ENCODE measurements at places on chromosomes 6 and 20. TPM values are rescaled to one million over a fixed set of nuclear protein-coding genes. Genes with fewer than 3 reads are reported as not detected.

SLC44A4 gene
- total RNA-seq = 0.59 TPM

MEA1 gene
- total RNA-seq = 91.6 TPM

GPR6 gene
- total RNA-seq = not detected

HLA-DOB gene
- total RNA-seq = 3.5 TPM

C6orf52 gene
- total RNA-seq = not detected

SLC22A16 gene
- total RNA-seq = not detected

ANGPT4 gene
- total RNA-seq = 4.7 TPM

CRISP2 gene
- total RNA-seq = not detected

CRYBG1 gene
- 5.9 TPM for total RNA-seq

TEAD3 gene
- total RNA-seq = 20.1 TPM

OR2J3 gene
- not detected for total RNA-seq

GNRH2 gene
- total RNA-seq = not detected

CDSN gene
- not detected for total RNA-seq

FANCE gene
- total RNA-seq = 8.7 TPM

ZBTB46 gene
- total RNA-seq = 20.4 TPM

SMPDL3A gene
- 8.6 TPM for total RNA-seq

C6orf89 gene
- total RNA-seq = 41.1 TPM

PI16 gene
- 39.6 TPM for total RNA-seq

KCNS1 gene
- total RNA-seq = 0.21 TPM

FHL5 gene
- total RNA-seq = 54.3 TPM

TSBP1 gene
- total RNA-seq = not detected

HEY2 gene
- 3.3 TPM for total RNA-seq

BIRC7 gene
- 37.4 TPM for total RNA-seq

MYH7B gene
- 4.0 TPM for total RNA-seq

SAMD10 gene
- 3.3 TPM for total RNA-seq

HCRTR2 gene
- total RNA-seq = not detected

SLCO4A1 gene
- total RNA-seq = 51.9 TPM

TFAP2A gene
- 0.20 TPM for total RNA-seq

PPP1R3D gene
- total RNA-seq = 8.2 TPM

ILRUN gene
- total RNA-seq = 68.1 TPM

ECT2L gene
- total RNA-seq = 1.1 TPM

AVP gene
- not detected for total RNA-seq

BMP6 gene
- 8.8 TPM for total RNA-seq

RAMACL gene
- 8.5 TPM for total RNA-seq

MPIG6B gene
- total RNA-seq = not detected

GPR63 gene
- total RNA-seq = 0.87 TPM

BPIFA2 gene
- not detected for total RNA-seq

DEFB132 gene
- total RNA-seq = 0.66 TPM

ENPP4 gene
- 18.6 TPM for total RNA-seq

SIM1 gene
- total RNA-seq = not detected

KCNB1 gene
- total RNA-seq = 5.7 TPM

C4A gene
- total RNA-seq = 247 TPM

PRPH2 gene
- 1.5 TPM for total RNA-seq

CYP39A1 gene
- 12.1 TPM for total RNA-seq

TFAP2B gene
- total RNA-seq = 1.2 TPM

CTNNBL1 gene
- total RNA-seq = 25.5 TPM

ARMC2 gene
- 11.1 TPM for total RNA-seq

RIPOR3 gene
- total RNA-seq = 73.0 TPM

HLA-DQB1 gene
- 3.1 TPM for total RNA-seq

DZANK1 gene
- 2.0 TPM for total RNA-seq

SGK1 gene
- total RNA-seq = 124 TPM

PHACTR3 gene
- 5.4 TPM for total RNA-seq

LAMA5 gene
- total RNA-seq = 95.2 TPM

C6orf163 gene
- total RNA-seq = 2.7 TPM
